ENCODE measurements at places on chromosomes 1 and 21. TPM values are rescaled to one million over a fixed set of nuclear protein-coding genes. Genes with fewer than 3 reads are reported as not detected.

The KRTAP7-1 gene
- not detected for total RNA-seq

The ITGB2 gene
- total RNA-seq = not detected

The NHLH1 gene
- total RNA-seq = not detected

The CELA2A gene
- total RNA-seq = not detected

Measured in myometrial cell (primary cell).